ENCODE measurements at places on chromosomes 1 and 21. TPM values are rescaled to one million over a fixed set of nuclear protein-coding genes. Genes with fewer than 3 reads are reported as not detected.

GRCh38 chr1:94098585-94099111 lies 22.3 kb downstream of the ABCA4 start:
- peak; percentile 25 for DNase-seq

GRCh38 chr21:46117586-46118315 lies 19.8 kb downstream of the COL6A2 start:
- peak; percentile 1 for DNase-seq

DNA sequence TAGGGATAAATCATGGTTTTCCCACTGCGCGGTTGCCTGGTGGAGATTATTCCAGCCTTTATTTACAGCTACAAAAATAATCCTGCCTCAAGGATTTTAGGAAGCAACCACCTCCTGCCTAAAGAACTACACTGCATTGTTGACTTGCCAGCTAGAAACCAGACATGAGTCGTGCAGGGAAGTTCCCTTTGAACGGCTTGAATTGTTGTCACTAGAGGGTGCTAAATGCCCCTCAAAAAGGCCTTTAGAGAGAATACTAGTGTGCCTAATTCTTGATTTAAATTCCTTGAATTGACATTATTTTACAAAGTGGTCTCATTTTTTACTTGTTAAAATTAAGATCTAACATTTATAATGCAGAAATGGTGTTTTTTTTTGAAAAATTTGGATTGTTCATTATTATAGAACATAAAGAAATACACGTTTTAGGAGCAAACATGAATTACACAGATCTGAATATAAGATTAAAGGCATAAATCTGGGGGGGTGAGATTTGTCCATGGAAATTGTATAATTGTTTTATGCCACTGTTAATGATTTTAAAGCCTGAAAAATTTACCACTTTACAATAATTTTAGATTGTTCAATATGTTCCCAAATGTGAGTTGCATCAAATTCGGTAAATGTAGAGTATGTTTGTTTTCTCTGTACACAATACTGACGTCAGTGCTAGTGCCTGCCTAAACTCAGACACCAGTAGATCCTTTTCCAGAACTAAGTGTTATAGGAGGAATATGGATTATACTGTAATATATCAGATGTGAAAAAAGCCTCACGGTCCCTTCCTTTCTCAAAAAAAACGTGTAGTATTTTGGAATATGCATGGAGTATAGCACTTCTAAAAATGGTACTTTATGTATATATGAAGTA lies 7.6 kb upstream of the ERG start:
- DNase-seq = no peak

DNA sequence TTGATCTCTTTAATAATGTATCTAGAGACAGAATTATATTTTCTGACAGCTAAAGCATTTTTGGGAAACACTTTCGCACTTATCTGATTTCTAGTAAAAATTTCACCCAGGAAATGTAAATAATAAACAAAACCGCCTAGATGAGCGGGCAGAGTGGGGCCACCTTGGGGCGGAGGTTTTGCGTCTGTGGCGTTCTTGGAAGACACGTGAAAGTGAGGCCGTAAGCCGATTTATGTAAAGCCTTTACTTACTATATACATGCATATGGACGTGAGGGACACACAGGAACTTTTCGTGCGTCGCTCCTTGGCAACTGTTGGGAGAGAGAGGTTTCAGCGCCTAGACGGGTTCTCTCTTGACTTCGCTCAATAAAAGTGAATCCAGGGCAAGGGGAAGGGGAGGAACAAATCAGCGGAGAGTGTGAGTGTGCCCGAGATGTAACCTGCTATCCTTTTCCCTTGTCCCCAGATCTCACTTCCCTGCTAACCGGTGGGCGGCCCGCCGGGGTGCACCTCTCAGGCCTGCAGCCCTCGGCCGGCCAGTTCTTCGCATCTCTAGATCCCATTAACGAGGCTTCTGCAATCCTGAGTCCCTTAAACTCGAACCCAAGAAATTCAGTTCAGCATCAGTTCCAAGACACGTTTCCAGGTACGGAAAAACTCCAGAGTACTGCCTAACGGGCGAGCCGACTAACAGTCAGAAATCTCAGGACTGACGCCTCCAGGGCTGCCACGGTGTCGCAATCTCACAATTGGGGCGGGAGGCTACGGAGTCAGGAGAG lies 1.7 kb downstream of the HLX start:
- DNase-seq = peak; percentile 63

GCSAML gene
- 0.18 TPM for total RNA-seq

- no peak for DNase-seq
Observed at GRCh38 chr1:29639156-29639736, 402.9 kb downstream of the PTPRU start.

- DNase-seq = no peak
Observed at GRCh38 chr1:236039740-236040685, 24.9 kb downstream of the NID1 start.

DNA sequence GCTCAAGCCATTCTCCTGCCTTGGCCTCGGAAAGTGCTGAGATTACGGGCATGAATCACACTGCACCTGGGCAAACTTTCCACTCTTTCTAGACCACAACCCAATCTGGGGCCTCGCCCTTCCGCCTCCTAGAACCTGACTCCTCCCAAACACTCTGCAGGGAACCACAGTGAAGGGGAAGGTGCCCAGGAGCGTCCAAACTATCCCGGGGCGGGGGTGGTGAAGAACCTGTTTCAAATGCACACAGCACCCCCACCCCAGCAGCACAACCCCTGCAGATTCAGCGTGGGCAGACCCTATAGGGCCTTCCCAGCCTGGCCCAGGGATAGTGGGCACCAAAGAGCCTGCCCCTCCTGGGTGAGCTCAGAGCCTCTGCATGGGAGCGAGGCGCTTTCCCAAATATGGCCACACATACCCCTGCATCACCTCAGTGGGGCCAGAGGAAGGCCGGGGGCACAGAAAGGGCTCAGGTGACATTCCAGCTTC lies 86.9 kb downstream of the STUM start:
- peak; percentile 22 for DNase-seq

DNA sequence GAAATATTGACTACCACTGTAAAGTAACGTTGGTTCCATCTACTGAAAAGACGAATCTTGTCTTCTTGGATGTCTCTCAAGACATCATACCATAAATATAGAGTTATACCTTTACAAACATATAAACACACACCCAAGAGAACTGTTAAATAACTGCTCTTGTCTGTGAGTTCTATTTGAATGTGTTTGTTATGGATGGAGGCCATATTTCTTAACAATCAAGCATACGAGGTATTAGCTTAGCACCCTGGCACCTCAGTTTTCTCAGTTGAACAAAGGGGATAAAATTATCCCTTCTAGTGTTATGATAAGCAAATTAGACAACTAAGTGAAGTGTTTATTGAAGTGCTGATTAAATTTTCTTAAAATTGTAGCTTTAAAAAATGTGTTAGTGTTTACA lies 336.6 kb upstream of the ZRANB2 start:
- DNase-seq = no peak

IVL gene
- not detected for total RNA-seq

DNA sequence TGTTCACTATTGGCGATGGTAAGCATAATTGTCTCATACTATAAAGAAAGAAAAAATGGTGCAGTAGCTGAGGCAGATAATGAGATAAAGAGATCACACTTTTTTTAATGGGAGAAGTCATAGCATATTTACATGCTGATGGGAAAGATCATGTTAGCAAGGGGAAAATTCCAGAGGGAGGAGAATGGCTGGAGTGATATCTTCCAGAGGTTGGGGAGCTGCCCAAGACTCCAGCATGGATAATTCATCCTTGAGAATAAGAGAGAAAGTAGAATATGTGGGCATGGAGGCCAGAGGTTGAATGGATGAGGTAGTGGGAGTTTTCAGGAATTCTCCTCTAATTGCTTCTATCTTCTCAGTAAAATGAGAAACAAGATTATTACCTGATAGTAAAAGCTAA lies 45.8 kb upstream of the RGS1 start:
- no peak for DNase-seq

GRCh38 chr1:33133478-33134105 lies 48.3 kb downstream of the TRIM62 start:
- peak; percentile 12 for DNase-seq

GRCh38 chr1:33343539-33343938 lies 22.6 kb upstream of the A3GALT2 start:
- no peak for DNase-seq

NHLH1 gene
- total RNA-seq = 0.20 TPM

GRCh38 chr1:12316331-12316730 lies 86.5 kb downstream of the VPS13D start:
- DNase-seq = no peak

- no peak for DNase-seq
Observed at GRCh38 chr1:12056331-12056841, 6.7 kb upstream of the TNFRSF8 start.

DNA sequence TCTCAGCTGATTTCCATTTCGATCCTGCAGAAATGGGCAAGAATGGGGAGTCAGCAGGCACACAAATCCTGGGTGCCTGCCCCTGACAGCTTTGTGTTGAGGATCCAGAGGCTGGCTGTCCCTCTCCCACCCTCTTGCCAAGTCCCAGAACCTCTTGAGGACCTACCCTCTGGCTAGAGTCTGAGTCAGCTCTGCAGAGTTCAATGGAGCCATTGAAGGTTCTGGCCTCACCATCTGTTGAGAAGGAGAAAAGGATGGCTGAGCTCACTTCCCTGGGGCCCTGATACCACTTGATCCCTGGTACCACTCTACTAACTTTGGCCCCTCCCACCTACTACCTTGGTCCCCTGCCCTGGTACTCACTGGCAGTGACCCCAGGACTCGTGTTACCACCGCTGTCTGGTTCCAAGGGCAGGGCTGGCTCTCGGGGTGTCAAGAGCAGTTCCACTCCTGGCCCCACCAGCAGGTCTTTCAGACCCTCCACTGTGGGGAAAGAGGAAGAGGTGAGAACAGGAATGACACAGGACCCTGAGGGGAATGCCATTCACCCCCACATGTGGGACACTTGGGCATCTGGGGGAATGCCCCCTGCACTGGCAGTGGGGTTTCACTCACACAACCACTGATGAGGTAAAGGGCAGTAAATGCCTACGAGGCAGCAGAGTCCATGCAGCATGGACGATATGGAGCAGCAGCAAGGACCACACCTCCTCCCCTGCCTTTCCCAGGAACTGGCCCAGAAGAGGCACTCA lies 10.5 kb downstream of the RXFP4 start:
- no peak for DNase-seq

DNA sequence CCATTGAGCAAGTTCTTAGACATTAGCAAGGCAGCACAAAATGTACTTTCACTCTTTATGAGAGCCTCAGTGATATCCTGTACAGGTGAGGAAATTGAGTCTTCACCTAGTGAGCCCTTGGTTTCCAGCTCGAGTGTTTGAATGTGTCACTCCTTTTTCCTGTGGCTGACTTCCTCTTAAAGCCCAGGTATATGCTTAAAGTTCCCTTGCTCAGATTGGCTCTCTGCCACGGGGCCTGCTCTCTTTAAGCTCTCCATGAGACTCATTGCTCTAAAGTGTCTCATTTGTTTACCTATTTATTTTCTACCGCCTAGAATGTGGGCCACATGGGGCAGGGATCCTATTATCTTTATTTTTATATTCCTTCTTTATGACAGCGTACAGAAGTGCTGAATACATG lies 324.9 kb downstream of the SIPA1L2 start:
- peak; percentile 84 for DNase-seq

DNA sequence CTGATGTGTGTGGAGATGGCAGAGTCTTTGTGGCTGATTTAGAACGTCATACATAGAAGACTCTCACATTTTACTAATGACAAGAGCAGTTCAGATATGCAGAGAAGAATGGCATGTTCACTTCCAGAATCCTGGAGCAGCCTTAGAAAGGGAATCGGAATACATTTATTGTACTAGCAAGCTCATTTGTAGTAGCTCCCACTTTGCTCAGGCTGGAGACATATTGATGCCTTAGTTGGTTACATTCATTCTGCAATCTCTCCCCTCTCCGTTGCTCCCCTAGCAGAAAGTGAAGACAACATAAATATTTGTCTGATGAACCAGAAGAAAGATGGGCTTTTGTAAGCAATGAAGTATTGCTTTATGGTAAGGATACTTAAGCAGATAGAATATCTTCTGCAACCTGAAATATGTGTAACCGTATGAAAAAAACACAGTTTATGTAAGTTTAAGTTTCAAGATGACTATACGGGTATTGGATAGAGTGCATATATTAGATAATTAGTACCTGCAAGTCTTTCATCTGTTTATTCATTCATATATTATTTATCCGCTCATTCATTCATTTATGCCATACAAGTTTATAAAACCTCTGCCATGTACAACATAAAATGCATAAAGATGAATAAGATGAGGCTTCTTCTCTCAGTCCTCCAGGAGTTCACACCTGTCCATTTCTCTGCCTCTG lies 135.7 kb downstream of the CNIH3 start:
- no peak for DNase-seq

GRCh38 chr1:43783671-43784205 lies 76.4 kb downstream of the ST3GAL3 start:
- no peak for DNase-seq

GRCh38 chr1:181061891-181062835 lies 26.3 kb upstream of the IER5 start:
- peak; percentile 26 for DNase-seq

- no peak for DNase-seq
Observed at GRCh38 chr1:36223381-36223995, 755 bp upstream of the THRAP3 start.

DNA sequence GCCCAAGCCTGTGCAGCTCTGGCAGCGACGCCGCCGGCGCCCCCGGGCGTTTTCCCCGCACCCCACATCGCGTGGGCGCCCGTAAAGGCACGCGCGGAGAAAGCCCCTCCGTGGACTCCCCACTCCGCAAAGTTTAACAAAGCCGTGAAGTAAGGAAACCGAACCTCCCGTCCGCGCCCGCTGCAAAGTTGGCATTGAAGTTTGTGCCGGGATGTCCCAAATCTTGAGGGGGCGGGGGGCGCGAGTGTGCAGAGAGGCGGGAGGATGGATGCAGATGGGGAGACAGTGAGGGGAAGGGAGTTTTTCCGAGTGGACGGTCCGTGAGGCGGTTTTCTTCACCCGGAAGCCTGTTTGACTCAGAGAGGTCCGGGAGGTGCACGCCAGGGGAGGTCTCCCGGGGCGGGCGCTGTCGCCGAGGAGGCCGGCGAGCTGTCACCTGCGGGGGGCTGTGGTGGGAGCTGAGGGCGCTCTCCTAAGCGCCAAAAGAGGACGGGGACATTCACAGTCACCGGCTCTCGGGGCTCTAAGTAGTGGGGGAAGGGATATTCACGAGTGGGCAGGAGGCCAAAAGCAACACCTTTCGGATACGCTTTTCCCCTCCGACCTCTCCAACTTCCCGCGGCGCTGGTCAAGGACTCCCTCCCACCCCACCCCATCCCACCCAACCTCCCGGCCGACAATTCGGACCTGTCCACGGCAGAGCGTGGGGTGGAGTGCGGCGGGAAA lies 1.3 kb downstream of the WLS start:
- DNase-seq = peak; percentile 33

SMYD3 gene
- 21.8 TPM for total RNA-seq
